ENCODE measurements at places on chromosomes 6 and 20. TPM values are rescaled to one million over a fixed set of nuclear protein-coding genes. Genes with fewer than 3 reads are reported as not detected.

Gene NRSN1
- total RNA-seq: 0.90 TPM

Gene CCDC170
- 4.7 TPM for total RNA-seq

Gene HLA-DRA
- total RNA-seq: 93.9 TPM

DNA sequence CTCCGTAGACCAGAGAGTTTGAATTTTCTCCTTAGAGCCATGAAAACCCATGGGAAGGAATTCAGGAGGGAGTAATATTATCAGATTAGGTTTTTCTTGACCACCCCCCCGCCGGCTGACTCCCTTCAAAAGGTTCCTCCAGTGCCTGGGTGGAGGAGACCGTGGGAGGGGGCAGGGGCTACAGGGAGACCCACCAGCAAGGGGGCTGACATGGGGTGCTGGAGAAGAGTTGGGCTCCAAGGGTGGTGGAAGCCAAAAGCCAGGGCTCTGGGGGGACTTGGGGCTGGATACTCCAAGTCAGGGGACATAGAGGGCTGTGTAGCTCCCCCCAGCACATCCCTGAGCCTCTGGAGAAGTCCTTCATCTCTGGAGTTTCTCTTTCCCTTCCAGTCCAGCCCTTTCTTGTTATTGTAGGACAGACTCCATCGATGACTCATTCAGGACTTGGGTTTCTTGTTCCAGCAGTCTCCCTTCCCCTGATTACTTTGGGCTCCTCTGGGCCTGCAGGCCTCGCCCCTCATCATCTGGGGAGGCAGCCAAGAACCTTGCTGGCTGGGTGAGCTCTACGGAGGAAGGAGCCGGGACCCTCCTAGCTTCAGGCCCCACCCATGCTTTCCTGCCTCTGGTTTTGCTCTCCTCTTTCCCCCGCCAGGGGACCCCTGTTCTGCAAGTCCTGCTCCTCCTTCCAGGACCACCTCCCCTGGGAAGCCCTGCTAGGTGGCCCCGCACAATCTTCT is 10.5 kb upstream of the KIAA1755 start:
- peak; percentile 78 for DNase-seq

Gene USP49
- 4.9 TPM for total RNA-seq

Gene RBM38
- 19.5 TPM for total RNA-seq

GRCh38 chr6:131787766-131788712 is 19.8 kb upstream of the ENPP1 start:
- DNase-seq: no peak

DNA sequence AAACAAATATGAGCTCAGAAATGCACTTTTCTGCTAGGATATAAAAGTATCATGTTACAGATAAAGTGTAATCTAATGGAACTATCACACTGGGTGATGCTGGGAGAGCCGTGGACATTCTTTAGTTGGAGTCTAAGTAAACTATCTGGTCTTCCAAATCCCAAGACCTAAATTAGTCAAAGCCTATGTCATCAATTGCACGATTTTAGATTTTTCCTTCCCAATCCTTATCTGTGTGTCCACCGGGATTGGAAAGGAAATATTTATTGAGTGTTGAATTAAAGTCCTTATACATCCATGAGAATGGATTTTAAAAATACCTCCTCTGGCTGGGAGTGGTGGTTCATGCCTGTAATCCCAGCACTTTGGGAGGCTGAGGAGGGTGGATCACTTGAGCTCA is 19.6 kb upstream of the MRAP2 start:
- no peak for DNase-seq

GRCh38 chr6:27135087-27135657 is 112.3 kb upstream of the PRSS16 start:
- no peak for DNase-seq

DNA sequence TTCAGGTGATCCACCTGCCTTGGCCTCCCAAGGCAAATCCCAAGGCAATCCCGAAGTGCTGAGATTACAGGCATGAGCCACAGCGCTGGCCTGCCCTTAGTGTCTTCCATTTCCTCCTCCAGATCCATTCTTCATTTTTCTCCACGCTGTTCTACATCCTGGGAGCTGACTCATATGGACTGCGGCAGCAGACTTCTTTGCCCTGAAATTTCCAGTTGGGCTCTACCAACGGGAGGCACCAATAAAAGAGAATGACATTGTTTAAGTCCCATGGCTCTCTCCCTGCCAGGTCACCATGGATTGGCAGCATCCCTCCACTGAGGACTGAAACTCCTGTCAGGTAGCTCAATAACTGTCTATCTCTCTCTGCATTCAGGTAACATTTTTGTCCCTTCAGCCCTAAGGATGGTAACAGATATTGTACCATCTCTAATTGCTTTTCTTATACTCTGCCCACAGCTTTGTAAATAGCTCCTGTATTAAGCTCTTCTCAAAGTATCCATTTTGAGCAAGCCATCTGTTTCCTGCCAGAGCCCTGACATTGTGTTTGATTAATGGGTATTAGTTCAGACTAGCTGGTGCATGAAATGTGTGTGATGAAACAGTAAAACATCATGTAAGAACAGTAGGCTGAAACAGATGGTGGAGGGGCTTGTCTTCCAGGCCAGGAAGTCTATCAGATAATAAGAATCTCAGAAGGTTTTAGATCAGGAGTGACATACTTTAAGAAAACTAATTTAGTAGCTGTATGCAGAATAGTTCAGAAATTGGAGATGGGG is 3.6 kb downstream of the TBCC start:
- no peak for DNase-seq

DNA sequence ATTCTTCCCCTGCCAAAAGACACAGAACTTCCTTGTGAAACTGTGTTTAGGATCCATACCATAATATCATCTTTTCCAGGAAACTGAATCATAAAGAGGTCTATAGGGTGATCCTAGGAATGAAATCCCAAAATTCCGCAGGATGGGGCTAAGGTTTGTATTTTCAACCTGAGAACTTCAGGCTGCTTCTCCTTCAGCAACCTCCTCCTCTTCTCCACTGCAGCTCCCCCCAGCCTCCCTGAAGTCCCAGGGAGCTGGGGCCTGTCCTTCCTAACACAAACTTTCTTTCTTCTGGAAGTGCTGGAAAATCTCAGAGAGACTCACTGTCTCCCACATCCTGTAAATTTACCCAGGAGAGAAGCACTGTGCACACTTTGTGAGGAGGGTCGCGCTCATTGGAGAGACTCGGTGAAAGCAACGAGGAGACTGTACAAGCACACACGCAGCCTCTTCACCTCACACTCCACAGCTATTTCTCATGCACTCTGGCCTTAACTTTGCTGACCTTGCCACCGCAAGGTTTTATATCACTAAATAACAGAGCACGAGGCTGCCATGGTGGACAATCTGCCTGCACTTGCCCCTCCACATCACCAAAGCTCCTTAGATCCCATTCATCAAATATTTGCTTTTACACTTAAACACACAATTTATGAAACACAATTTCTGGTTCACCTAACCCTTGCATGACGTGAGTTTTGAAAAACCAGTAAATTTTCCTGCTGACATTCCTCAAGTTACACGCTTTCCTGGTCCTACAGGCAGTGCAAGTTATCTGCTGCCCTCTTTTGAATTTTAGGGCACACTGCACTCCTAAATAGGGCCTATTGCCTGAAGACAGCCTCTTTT is 14.3 kb downstream of the ID4 start:
- peak; percentile 67 for DNase-seq

DNA sequence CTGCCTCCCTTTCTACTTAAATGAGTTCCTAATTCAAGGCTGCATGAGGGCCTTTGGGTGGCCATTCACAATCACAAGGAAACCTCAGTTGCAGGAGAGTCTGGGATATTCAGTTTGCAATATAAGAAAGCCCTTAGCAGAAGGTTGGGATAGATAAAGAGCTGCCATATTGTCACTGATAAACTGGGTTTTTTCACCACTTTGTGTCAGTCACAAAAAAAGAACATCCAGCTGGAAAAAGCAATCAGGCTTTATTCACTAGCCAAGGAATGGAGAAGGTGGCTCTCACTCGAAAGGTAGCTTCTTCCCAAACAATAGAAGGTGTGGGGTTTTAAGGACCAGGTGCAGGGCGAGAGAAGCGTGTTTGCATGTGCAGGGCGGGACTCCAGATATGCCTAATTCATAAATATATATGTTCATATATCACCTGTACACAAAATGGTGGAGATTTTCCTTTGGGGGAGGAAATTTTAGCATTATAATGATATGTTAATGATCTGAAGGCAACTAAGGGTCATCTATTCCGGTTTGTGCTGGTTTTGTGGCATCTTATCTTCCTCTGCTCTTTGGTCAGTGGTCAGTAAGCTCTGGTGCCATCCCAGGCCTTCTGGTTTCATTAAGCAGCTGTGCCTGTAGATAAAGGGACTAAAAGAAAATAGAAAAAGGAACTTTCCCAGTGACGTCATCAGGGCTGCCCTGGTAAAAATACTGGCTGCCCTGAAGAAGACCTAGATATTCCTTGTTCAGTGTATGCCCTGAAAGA is 97.1 kb upstream of the IYD start:
- no peak for DNase-seq

GRCh38 chr6:90403489-90404381 is 107.1 kb upstream of the BACH2 start:
- DNase-seq: no peak

Gene SMIM28
- total RNA-seq: not detected

GRCh38 chr20:40471261-40471629 is 217.8 kb downstream of the MAFB start:
- DNase-seq: no peak

All from urinary bladder (tissue), 4 donors.